HCEC 1CT (cell line): ENCODE measurements at places on chromosomes 3 and 15.

GRCh38 chr3:180855364-180855763, 57.1 kb upstream of the FXR1 start:
- no peak for DNase-seq

- DNase-seq = no peak
These were observed 25.2 kb downstream of the ST8SIA2 start for GRCh38 chr15:92418864-92419263.

- DNase-seq = no peak
These were observed 41.2 kb downstream of the LIPC start for GRCh38 chr15:58472821-58473581.

DNA sequence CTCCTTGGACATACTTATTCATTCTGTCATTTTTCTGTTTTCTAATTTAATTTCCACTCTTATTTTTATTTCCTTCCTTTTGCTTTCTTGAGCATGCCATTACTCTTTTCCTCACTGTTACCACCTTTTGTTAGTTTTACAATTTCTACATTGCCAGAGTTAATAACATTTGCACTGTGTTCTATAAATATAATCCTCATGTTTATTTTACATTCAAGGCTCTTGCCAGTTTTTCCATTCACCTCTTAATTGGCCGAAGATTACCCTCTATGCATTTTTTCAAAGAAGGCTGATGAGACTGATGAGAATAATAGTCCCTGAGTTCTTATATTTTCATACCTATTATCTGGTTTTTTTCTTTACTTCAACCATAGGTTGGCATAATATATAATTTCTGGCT, 10.5 kb downstream of the BTD start:
- no peak for DNase-seq

- DNase-seq = no peak
These were observed 11.6 kb upstream of the EPHB3 start for GRCh38 chr3:184549796-184550577.

DNA sequence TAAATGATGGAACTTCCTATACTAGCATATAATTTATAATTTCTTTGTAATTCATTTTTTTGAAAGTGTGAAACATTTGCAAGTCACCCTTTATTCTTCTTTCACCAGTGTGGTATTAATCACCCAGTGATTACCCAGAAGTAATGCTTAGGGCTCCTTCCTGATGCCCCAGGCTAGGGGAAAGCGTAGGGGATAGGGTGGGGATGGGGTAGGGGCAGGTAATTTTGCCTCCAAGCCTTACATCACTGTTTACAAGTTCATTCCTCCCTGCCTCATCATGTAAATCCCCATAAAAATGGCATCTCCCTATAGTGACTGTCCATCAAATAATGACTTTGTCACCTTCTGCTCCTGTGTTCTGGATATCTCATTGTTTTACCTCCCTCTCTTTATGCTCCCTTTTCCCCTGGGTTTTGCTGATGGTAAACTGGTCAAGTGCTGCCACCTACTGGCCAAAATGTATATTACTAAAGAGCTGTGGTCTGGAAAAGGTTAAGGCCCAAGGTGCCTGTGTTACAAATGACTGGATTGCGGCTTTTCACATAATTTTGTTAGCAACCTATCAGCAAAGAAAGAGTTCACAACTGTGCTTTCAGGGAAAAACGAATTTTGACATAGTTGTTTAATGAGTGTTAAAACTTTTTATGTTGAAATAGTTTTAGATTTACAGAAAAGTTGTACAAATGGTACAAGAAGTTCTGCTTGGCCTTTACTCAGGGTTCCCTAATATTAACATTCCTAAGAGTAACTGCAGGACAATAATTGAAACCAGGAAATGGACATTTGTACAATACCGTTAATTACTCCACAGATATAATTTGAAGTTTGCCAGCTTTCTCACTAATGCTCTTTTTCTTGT, 54.7 kb downstream of the ONECUT1 start:
- DNase-seq = peak; percentile 59

DNA sequence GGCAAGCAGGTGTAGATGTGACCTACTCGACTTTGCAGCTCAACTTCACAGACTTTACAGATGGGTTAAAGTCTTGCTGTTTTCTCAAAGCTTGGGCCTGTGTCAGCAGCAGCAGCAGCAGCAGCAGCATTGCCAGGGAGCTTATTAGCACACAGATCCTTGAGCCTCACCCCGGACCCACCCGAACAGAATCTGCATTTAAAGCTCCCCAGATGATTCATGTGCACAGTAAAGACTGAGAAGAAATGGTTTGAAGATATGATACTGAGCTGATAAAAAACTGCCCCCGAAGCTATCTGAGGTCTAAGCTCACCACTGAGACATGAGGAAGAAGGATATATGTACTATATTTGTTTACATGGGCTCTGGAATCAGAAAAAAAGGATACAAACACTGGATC, 231.7 kb downstream of the ARPP21 start:
- no peak for DNase-seq

- no peak for DNase-seq
These were observed 3.7 kb downstream of the HHATL start for GRCh38 chr3:42698911-42699230.

- DNase-seq = no peak
These were observed 36.8 kb downstream of the KLHL6 start for GRCh38 chr3:183518491-183519251.

- peak; percentile 42 for DNase-seq
These were observed 28.2 kb downstream of the GYG1 start for GRCh38 chr3:149019580-149019979.

DNA sequence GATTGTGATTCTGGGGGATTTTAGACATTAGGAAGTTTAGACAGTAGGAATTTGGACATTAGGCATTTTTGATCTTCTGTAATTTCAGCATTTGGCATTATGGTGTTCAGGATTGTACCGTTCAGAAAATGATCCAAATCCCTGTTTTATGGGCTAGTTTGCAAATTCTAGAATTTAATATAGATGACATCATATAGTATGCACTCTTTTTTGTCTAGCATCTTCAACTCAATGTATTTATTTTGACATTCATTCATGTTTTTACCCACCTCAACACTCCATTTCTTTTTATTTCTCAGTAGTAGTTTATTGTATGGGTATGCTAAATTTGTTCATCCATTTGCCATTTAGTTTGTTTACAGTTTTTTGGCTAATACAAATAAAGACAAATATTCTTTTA, 105.3 kb upstream of the ZPLD1 start:
- no peak for DNase-seq

- DNase-seq = no peak
These were observed 116.1 kb downstream of the IMPG2 start for GRCh38 chr3:101204246-101204645.

DNA sequence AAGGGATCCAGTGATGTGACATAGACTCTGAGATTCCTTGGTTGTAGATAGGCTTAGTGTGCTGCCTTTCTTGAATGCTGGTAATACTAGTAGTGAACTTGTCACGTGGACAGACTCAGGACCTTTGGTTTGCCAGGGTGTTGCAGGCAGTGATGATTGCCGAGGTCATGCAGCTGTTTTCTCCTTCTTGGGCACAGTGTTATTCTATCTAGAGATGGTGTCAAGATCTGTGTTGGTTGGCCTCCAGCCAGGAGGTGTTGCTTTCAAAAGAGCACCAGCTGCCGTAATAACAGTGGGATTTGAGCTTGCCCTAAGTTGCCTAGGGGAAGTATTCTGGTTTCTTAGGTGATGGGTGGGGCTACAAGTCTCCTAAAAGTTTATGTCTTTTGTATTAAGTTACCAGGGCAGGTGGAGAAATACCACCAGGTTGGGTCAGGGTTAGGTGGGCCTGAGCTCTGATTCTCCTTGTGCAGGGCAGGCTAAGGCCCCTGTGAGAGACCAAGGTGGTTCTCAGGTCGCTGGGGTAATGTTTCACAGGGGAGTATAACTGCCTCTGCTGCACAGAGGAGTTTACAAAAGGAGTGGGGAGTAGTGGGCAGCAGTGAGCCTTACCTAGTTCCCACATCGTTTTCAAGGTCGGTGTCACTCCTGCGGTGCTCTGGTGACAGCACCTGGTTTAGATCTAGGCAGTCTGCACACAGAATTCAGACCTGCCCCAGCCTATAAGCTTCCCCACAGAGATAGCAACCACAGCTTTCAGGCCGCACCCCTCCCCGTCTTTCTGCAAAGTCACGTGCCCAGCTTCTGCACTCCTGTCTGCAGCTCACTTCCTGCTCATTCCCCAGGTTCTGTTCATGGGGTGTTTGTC, 350.3 kb downstream of the DOCK3 start:
- no peak for DNase-seq

DNA sequence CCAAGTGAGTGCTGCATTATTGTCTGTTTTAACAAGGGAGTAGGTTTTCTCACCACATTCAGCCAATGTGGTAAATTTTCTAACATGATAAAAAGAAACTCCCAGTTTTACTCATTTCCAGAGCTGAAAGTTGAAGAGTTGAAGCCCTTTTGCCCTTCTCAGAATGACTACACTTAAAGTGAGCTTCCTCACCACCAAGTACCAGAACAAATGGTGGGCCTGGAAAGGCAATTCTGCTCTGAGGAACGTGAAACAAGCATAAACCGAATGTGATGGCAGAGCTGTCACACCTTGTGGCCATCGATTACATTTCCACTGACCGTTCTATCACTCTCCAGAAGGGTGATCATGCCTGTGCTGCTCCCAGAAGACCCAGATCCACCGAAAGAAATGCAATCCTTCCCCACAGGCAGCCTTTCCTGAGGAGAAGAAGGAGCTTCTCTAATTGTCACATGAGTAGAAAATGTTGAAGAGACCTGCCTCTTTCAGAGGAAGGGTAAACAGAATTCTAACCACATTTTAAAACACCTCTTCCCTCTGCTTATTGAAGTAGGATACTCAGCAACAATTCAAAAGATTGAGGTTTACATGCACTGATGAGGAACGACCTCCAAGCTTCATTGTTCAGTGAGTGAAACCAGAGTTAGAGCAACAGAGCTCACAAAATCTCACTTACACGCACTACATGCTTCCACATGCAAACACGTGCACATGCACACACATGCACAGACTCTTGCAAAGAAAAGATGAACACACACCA, 21.4 kb upstream of the CCR9 start:
- no peak for DNase-seq

DNA sequence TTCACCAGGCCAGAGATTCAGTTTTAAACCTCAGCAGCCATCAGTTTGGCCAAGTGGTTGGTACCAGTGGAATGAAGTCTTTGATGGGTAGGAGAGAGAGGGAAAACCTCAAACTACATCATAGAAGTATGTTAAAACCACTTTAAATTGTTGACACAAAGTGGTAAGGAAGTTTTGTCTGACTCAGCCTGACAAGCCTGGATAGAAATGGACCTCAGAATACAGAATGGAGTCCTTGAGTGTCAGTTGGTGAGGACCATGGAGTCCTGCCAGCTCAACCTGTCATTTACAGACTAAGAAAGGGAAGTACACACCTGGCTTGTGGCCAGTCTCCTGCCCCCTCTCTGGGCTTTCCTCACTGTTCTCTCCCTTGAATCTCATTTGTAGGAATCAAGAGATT, 12.1 kb downstream of the EAF1 start:
- peak; percentile 42 for DNase-seq

DNA sequence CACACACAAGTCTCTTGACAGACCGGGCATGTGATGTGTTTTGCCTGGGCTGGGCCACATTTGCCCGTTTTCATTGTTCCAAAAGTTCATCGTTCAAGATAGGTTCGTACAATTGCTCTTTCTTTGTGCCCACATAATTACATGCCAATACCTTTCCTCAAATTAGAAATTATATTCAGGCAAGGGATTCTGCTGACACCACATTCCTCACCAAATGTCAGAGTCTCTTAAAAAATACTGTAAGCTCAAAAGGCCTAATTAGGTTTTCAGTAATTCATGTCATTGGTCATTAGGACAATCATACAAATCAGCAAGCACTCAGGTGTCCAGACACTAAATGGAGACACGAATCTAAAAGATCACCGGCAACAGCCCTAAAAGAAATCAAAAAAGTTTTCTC, 215.3 kb downstream of the ALCAM start:
- no peak for DNase-seq

DNA sequence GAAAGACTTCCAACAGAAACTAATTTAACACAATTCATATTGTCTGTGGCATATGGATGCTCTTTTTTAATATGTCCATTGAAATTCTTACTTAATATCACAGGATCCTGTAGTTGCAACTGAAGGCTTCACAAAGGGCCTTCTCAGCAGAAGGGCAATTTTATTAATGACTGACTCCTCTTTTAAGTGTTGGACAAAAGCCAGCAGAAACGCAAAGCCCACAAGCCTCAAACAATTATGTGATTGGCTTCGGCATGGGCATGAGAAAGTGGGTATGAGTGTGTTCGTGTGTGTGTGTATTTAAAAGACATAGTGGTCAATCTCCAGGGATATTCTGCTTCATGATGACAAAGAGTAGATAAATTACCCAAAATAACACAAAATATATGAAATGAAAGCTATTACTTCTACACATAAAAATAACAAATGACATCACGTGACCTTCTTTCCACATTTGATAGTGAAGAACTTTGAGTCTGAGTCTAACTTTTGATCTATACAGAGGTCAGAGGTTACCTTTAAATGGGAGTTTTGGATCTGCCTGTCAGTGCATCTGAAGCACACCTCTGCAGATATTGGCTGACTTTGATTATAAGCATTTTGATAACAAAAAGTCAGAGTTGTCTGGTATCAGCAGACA, 496.9 kb downstream of the CADM2 start:
- DNase-seq = no peak

GRCh38 chr3:51966486-51966885, 768 bp downstream of the PCBP4 start:
- no peak for DNase-seq

DNA sequence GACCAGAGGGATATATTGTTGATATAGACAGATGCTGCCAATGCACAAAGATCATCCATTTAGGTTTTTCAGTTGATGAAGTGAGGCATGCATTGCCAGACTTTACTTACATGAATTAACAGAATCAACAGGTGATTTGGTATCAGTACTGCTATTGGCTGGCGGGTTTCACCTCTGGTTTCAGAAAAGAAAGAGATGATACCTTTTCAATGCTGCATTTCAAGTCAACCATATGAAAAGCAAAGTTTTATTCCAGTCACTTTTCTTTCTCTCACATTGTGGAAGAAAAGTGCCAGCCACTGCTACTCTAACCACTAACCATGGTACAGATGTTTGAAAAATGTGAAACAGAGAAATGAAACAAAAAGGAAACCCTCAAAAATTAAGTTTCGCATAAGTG, 289.1 kb downstream of the TIGIT start:
- no peak for DNase-seq

DNA sequence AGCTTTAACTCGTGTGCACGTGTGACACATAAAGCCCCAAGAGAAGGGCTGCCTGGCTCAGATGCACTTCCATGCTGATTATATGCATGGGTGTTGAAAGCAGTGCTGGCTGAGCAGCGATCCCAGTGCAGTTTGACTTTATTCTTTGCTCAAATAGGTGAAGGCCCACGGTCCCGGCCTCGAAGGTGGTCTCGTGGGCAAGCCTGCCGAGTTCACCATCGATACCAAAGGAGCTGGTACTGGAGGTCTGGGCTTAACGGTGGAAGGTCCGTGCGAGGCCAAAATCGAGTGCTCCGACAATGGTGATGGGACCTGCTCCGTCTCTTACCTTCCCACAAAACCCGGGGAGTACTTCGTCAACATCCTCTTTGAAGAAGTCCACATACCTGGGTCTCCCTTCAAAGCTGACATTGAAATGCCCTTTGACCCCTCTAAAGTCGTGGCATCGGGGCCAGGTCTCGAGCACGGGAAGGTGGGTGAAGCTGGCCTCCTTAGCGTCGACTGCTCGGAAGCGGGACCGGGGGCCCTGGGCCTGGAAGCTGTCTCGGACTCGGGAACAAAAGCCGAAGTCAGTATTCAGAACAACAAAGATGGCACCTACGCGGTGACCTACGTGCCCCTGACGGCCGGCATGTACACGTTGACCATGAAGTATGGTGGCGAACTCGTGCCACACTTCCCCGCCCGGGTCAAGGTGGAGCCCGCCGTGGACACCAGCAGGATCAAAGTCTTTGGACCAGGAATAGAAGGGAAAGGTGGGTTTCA, 87.7 kb downstream of the DNASE1L3 start:
- no peak for DNase-seq
